ENCODE measurements at places on chromosomes 7 and 10.
A peak's percentile ranks its signal among the peaks of the same experiment; 100 is the strongest.

- peak; percentile 70 for DNase-seq
These were observed 121.9 kb downstream of the PTPRZ1 start for GRCh38 chr7:121994625-121995410.

DNA sequence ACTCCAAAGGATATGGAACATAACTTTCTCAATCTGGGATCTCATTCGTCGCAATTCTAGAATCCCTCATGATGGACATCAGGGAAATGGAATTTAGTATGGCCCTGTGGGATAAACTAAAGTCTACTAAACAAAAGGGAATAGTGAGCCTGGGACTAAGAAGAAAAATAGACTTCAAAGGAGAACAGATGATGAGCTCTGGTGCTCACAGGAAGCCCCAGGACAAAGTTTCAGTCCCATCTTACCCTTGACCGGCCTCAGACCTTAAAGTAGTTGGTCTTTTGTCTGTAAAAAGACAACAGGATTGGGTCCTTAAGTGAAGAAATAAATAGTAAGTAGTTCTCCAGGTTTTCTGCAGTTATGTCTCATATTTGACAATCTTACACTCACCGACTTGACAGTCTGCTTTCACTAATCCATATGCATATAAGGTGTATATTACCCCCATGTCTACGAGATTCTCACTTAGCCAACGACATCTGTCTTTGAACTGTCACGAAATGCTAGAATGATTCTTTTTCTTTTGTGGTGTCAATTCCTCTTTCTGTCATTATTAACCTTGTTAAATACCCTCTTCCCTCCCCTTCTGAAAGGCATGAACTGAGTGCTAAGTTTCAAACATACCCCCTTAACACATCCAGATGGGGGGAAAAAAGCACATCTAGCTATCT lies 10.9 kb upstream of the IKZF1 start:
- no peak for DNase-seq

DNA sequence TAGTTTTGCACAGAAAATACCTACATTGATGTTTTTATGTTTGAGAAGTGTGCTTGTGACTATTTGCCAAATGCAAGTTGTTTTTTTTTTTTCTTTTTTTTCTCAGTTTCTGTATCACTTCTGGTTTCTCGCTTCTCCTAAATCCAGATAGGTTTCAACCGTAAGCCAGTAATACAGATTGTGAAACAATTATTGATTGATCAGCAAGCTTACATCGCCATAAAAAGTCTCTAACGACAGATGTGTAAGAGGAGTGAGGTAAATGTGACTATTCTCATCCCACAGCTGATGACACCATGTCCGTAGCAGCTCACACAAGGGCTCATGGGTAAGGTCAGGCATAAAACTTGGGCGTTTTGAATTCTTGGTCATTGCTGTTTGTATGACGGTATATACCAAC lies 202.8 kb upstream of the AKR1E2 start:
- no peak for DNase-seq

DNA sequence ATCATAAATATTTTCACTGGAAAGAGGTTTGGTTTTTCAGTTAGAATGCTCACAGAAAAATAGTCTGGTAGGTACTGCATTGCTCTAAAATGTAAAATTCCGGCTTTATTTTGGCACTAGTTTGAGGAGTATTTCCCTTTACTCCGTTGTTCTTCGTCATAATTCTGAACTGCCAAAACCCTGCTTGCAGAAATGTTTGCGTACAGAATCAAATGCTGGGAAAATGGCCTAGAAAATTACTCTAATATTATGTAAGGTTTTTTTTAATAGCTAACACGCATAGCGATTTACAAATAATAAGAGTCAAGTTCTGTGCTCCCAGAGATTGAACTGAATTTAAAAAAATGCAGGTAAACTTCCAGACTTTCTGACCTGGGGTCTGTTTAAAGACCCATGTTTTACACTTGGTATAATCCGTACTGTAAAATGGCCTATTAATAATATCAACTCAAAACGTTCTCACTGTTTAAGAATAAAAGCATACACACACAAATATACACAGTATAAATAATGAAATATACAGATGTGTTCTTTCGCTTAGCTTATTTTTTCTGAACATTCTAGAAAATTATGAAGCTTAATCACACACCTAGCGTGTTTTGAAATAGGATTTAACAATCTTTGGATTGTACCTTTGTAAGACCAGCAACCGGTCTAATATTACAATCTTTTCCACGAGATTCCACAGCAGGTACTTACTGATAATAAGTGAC lies 23.5 kb upstream of the ANLN start:
- no peak for DNase-seq

DNA sequence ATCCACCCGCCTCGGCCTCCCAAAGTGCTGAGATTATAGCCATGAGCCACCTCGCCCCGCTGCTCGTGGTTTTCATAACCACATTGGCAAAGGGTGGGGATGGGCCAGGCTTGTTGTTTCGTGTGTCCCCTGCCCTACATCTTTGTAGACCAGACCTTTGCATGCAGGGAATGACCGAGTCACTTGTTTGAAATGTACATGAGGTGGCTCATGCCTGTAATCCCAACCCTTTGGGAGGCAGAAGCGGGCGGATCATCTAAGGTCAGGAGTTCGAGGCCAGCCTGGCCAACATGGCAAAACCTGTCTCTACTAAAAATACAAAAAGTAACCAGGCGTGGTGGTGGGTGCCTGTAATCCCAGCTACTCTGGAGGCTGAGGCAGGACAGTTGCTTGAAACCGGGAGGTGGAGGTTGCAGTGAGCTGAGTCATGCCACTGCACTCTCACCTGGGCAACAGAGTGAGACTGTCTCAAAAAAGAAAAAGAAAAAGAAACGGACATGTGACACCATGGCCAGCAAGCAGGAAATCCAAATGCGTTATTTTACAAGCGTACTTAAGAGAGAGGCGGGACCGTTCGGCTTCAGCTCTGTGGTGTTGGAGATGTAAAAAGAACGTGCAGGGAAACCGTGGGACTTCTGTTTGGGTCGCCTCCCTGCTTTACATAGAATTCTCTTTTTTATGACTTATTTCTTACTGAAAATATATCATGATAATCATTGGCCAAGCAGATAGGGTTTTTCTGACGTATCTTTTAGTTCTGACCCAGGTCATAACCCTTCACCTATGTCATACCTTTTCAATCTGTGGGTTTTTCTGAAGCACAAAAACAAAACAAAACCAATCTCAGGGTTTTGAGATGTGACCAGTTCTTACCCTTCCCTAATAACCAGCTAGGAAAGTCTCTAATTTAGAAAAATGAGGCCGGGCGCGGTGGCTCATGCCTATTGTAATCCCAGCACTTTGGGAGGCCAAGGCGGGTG lies 45.1 kb downstream of the WIPI2 start:
- DNase-seq: no peak

- no peak for DNase-seq
These were observed 75.3 kb downstream of the POLL start for GRCh38 chr10:101512738-101513137.

- DNase-seq: no peak
These were observed 3.0 kb downstream of the BUB3 start for GRCh38 chr10:123157210-123157609.

- no peak for DNase-seq
These were observed 126.7 kb downstream of the GLI3 start for GRCh38 chr7:42110333-42110732.

DNA sequence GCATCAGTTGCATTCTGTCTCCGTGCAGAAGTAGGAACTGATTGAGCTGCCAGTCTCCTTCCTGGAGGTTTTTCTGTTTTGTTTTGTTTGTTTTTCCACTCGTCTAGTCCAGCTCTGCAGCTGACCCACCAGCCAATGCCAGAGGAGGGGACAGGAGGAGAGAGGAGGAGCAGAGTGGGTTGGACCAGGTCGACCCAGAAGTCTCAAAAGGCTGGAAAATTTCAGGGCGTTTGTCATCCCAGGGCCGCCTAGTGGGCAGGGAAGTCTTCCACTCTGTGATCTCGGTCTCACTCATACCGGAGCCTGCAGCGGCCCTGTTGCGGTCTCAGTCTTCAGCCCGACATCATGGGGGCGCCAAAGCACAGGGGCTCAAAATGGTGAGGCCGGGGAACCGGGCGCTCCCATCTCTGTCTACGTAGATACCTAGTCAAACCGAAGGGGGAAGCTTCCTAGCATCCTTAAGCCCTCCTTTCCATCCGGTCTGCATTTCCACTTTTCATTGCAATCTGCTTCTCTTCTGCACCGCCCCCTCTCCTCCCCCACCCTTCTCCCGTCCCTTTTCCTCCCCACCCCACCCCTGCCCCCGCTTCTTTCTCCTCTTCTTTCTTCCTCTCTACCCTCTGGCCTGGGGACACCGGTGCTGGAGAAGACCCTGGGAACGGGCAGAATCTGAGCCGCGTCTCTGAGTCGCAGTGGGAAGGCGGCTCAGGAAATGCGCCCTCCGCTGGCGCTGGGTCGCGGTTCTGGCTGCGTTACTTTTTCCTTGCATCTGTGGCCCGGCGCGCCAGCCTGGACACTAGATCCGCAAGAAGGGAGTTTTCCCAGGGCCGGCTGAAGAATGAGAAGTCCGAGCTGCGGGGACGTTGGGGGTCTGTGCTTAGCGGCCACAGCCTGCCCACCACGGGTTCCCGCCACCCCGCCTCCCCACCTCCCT lies 16.2 kb upstream of the PAX2 start:
- DNase-seq: no peak

- DNase-seq: no peak
These were observed 4.3 kb downstream of the HOXA11 start for GRCh38 chr7:27180431-27181420.

GRCh38 chr10:59079386-59080226 lies 96.8 kb upstream of the PHYHIPL start:
- DNase-seq: no peak

DNA sequence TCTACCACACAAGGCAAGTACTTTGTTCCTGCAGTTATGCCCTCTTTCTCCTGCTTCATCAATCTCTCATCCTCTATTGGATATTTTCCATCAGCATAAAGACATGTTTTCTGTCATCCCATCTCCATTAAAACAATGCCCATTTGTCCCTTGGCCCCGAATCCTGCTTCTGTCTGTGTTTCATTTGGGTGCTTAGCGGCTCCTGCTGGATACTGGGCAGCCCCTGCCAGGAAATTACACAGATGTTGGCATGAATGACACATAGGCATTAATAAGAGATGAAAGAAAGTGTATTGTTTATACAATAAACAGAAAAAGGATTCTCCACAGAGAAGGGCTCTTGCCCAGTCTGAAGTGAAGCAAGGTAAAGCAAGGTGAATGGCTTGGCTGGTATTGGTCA lies 765.3 kb downstream of the REEP3 start:
- no peak for DNase-seq

GRCh38 chr10:66927971-66928770 lies 2.3 kb downstream of the LRRTM3 start:
- DNase-seq: peak; percentile 77

DNA sequence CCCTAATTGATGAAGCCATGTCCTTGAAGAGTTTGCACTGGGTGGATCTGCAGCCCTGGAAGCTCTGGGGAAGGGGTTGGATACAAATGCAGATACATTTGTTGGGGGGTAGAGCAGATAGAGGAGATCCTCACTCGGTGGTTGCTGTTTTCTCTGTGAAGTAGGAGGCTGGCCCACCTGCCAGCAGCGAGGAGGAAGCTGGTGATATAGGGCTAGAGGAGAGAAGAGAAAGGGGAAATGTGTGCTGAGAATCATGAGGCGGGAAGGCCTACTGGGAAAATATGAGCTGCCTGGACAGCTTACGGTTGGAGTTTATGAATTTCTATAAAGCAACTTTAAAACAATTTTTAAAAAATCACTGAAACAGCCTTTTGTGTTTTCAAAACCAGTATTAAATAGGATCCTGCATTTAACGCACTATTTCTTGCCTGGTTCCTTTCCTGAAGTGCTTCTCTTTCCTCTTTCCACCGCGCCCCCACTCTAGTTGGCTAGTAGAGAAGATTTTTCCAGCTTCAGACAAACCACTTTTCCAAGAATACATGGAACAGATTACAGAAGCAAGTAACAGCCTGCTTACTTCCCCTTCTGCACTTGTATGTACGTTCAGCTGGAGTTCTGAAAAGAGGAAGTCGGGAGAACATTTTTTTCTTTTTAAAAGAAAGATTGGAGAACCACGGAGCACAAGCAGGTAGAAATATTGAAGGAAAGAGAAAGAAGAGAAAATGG lies 100.6 kb upstream of the GLCCI1 start:
- DNase-seq: peak; percentile 40

DNA sequence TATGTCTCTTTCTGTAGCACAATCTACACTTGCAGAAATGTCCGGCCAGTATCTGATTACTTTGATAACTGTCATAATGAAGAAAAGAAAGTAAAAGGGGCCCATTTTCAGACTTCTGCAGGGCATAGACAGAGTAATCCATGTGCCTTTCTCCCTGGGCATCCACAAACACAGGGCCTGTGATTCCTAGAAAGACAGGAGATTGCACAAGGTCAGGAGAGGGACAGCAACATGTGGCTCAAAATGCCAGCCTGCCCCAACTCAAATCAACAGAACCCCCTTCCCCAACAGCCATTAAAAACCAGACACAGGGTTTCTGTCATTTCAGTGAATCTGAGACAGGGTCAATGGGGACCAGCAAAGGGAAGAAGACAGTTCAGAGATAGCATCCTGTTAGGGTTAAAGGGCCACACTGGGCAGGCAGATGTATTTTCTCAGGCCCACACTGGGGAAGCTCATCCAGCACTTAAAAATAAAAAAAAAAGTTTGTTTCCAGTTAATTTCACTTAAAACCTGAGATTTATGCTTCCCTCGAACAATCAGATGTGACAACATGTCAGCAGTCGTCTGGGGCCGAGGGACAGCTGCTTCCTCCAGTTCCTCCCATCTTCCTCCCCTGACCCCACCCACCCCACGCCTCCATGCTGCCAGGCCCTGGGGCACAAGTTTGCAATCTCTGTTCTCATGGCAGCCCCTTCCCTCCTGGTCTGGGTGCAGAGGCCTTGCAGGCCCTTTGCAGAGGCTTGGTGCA lies 30.7 kb upstream of the ACSL5 start:
- no peak for DNase-seq

GRCh38 chr10:75528392-75528791 lies 97.0 kb downstream of the LRMDA start:
- DNase-seq: no peak
